ENCODE measurements at places on chromosomes 5 and 9.

GRCh38 chr5:32265902-32266301 lies 46.8 kb downstream of the MTMR12 start:
- DNase-seq: no peak

GRCh38 chr9:6328103-6328502 lies at the start of gene TPD52L3:
Gene TPD52L3, plus strand, starts transcription at chr9:6328375. Its CDS starts 221 bp downstream, at chr9:6328596.
- no peak for DNase-seq

GRCh38 chr9:86471171-86471815 lies 117.1 kb upstream of the TUT7 start:
- no peak for DNase-seq

GRCh38 chr9:34381323-34381722 lies 4.6 kb upstream of the MYORG start:
- no peak for DNase-seq

DNA sequence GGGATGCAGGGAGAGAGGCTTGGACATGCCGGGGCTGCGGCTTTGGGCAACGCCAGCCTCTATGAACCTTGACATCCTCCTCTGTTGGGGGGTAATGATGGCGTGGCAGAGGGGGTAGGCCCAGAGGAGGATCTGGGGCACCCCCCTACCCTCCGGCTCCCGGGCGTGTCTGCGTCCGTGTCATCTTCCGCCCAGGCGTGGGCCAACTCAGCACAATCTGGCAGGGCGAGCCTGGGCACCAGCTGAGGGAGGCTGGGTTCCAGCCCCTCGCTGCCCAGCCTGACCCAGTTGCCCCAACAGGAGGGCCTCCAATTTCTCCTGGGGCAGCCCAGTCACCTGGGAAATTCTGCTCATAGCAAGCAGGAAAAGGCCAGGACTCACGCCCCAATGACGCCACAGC lies 62.9 kb upstream of the IL17B start:
- DNase-seq: no peak

- no peak for DNase-seq
These were observed 128.4 kb upstream of the TRPM3 start for GRCh38 chr9:71249729-71250317.

- DNase-seq: no peak
These were observed 22.8 kb upstream of the RGMB start for GRCh38 chr5:98750693-98751092.

All from activated naive CD8-positive, alpha-beta T cell treated with anti-CD3 and anti-CD28 coated beads, Interleukin-2, amount 50 U/mL, for 16 hours (primary cell).